Hypothalamus (tissue), 51 donors: ENCODE measurements at places on chromosomes 5 and 9.

DNA sequence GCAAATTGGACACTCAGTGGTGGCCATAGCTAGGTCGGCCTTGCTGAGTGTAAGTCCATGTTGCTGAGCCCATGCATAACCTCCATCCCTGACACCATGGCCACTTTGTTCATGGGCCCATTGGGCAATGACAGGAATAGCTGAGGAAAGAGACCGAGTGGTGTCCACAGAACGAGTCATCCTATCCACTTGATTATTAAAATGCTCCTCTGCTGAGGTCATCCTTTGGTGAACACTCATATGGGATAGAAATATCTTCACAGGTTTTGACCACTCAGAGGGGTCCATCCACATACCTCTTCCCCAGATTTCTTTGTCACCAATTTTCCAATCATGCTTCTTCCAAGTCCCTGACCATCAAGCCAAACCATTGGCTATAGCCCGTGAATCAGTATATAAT lies 63.6 kb downstream of the PPIC start:
- no peak for DNase-seq

DNA sequence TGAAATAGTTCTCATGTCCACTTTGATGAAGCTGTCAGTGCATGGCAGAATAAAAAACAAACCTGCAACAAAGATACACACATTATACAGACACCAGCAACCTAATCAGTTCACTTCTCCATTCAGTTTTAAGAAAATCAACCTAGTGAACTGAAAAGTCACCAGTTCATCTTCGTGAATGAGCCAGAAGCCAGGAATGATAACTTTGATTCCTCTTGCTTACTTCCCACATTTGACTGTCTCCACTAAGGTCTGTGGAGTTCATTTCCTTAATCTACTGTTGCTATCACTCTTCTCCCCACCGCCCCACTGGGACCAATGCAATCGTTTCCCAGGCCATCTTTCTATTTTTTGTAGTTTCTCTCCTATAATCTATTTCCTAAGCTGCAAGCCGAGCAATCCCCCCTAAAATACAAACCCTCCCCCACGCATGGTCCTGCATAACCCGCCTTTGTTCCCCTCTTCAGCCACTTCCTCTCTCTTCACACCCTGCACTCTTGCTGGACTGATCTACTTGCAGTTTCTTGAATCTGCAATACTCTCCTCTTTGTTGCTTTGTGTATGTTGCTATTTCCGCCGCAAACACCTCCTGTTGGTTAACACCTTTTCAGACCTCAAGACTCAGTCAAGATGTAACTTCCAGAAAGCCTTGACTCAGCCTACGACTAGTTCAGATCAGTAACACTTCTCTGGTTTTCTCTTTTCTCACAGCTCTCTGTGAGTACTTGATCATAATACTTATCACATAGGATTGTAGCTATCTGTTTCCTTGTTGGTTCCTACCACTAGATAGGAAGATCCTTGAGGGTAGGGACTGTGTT lies 16.6 kb downstream of the STOM start:
- no peak for DNase-seq

DNA sequence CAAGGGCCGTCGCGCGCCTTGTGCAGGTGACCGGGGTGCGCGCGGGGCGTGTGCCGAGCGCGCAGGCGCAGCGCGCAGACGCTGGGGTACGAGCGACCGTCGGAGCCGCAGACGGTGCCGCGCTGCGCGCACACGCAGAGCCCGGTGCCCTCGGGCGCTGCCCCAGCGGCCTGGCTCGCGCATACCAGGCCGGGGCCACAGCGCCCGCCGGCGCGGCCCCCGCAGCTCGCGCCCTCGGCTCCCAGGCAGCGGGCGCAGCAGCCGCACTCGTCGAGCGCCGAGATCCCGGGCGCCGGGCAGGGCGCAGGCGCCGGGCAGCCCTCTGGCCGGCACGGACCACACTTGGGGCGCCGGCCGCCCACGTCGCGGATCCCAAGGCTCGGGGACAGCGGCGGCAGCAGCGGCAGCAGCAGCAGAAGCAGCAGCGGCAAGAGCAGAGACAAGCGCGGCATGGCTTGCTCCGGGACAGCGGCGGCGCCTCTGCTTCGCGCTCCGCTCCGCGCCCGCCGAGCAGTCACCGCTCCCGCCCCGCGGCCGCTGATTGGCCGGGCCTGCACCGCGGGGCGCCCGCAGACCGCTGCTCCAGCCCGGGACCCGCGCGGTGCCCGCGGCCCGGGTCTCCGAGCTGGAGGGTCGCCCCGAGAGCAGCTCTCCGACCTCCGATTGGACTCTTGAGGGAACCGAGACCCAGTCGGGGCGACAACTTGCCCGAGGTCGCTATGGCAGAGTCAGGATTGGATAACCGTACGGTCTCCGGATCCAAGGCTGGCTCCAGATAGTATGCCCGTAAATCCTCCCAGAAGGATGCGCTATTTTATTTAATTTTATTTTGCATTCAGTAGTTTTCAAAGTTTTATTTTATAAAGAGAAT lies at the start of gene IGFBPL1:
Gene IGFBPL1 (minus strand): TSS at position 482 of the 871 bp plus-strand sequence. CDS start 30 bp downstream, at position 452.
- no peak for DNase-seq

GRCh38 chr5:143051244-143052058 lies 281.3 kb downstream of the ARHGAP26 start:
- DNase-seq = no peak

GRCh38 chr9:131487621-131488031 lies 15.1 kb upstream of the POMT1 start:
- no peak for DNase-seq

GRCh38 chr9:3285365-3286161 lies 240.2 kb downstream of the RFX3 start:
- no peak for DNase-seq

DNA sequence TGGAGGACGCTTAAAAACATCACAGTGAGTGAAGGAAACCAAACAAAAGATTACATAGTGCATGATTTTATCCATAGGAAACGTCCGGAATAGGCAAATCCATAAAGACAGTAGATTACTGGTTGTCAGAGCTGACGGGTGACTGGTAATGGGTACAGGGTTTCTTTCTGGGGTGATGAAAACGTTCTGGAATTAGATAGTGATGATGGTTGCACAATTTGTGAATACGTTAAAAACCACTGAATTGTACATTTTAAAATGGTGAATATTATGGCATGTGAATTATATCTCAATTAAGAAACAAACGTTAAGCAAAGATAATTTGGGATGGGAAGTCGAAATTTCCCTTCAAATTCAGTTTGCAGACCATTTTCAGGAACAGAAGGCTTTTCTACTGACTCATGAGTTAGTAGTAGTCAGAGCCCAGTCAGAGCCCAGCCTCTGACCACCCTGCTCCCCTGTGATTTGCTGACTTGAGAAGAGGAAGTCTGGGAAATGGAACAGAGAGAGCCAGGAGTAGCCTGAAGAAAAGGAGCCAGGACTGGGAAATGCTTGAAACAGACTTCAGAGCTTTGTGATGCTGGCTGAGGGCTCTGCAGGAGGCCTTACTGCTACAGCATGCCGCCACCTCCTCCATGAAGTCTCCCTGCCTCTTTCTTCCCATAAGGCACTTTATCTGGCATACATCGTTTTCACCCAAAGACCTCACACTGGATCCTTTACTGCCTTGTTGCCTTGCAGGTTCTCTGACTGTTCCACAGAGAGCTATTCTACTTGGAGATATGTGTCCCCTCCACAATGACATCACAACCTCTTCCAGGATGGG lies 46.4 kb upstream of the CTNNA1 start:
- DNase-seq = no peak

DNA sequence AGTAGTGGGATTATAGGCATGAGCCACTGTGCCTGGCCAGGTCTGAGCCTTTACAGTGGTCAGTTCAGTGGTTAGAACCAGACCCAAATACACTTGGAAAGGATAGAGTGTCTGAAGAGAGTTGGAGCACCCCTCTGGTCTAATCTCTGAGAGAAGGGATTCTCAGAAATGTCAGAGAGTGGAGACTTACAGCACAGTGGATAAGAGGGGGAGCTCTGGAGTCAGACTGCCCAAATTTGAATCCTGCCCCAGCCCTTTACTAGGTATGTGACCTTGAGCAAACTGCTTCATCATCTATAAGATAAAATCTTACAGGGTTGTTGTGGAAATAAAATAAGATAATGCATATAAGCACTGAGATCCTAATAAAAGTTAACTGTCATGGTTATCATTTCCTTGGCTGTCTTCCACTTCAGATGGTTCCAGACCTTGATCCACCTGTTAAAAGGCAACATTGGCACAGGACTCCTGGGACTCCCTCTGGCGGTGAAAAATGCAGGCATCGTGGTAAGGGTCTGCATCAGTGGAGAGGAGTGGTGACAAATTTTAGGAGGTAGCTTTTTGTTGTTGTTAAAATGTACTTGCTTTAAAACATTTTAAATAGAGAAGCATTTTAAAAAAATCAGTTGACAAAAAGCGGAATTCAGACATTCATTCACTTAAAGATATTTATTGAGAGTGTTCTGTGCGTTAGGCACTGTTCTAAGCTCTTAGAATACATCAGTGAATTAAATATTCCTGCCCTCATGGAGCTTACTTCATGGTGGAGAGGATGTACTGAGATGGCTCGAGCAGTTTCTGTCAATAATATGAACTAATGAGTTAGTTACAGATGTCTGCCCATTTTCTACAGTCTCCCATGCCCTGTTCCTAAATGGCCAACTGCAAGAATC lies 16.0 kb downstream of the SLC36A1 start:
- no peak for DNase-seq

- no peak for DNase-seq
Measured at GRCh38 chr9:98226957-98227356, 28.5 kb downstream of the TBC1D2 start.

- DNase-seq = no peak
Measured at GRCh38 chr5:14108170-14108996, 34.8 kb upstream of the TRIO start.

- DNase-seq = no peak
Measured at GRCh38 chr5:132424167-132424880, 54.8 kb downstream of the SLC22A5 start.

- DNase-seq = no peak
Measured at GRCh38 chr9:115808695-115809094, 344.9 kb upstream of the PAPPA start.

DNA sequence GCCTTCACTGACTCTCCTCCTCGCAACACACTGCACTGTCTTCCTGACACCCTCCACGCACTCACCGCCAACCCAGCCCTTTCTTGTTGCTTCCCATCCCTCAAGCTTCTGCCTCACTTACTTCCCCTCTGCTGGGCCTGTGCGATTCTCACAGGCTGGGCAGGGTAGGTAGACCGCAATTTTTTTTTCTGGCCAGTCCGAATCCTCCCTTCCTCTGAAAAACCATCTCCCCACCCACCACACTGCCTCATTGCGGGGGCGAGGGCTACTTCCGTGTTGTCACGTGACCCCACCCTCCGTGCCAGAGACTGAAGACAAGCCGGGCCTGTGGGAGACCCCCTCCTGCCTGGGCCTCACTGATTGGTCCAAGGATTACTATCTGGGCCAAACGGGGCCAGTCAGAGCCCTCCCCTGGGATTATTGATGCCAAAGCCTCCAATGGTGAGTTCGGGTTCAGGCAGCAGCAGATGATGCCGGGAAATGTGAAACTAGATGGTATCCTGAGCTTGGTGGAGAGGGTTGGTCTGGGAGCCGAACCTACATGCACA lies 73.1 kb downstream of the STK10 start:
- DNase-seq = no peak

- DNase-seq = no peak
Measured at GRCh38 chr5:80109646-80110478, 74.7 kb downstream of the THBS4 start.

- no peak for DNase-seq
Measured at GRCh38 chr5:139094154-139095131, 103.7 kb downstream of the SIL1 start.

- no peak for DNase-seq
Measured at GRCh38 chr5:75681125-75681830, 36.0 kb downstream of the POC5 start.

DNA sequence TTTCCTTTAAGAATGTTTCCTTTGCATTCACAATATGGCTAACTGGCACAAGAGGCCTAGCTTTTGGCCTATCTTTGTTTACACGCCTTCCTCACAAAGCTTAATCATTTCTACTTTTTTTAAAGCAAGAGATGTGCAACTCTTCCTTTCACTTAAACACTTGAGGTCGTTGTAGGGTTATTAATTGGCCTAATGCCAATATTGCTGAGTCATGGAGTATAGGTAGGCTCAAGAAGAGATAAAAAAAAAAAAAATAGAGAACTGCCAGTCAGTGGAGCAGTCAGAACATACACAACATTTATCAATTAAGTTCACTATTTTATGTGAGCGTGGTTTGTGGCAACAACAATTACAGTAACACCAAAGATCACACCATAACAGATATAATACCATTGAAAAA lies 5.9 kb downstream of the FKBP15 start:
- no peak for DNase-seq

- DNase-seq = no peak
Measured at GRCh38 chr5:160356550-160357347, 13.7 kb downstream of the C1QTNF2 start.

DNA sequence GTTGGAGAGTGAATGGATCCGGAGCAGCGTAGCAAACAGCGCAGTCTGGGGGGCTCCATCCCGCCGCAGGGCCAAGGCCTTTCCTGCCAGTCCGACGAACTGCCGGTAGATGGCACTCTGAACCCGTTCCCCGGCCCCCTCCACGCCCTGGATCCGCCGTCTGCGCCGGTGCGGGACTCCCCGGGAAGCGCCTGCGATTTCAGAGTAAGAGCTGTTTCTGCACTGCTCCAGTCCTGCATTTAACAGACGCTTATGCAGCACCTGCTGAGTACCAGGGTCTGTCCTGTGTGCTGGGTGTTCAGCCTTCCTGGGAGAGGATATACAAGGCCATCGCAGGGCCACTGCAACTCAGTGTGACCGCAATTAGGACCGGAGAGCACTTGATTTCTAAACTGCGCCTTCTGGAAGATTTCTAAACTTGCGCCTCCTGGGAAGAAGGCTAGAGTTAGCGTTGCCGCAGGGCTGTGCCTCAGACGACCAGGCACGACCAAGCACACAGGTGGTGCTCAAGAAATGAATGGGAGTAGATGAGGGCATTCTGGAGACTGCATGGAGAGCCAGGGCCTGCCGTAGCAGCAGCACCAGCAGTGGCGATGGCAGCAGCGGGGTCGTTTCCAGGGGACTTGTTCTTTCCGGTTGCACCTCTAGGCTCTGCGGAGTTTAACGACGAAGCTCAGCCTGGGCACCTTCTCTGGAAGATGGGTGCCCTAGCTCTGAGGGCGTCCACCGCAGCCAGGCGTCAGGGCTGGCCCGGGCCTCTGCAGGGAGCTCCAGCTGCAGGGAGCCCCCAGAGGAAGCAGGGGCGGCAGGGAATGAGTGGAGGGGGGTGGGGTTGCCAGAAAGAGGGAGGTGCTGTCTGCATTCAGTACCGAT lies 14.3 kb upstream of the TIFAB start:
- DNase-seq = peak; percentile 65

GRCh38 chr5:100818340-100818739 lies 84.7 kb downstream of the ST8SIA4 start:
- no peak for DNase-seq

- no peak for DNase-seq
Measured at GRCh38 chr5:110903966-110904365, 165.2 kb downstream of the SLC25A46 start.

DNA sequence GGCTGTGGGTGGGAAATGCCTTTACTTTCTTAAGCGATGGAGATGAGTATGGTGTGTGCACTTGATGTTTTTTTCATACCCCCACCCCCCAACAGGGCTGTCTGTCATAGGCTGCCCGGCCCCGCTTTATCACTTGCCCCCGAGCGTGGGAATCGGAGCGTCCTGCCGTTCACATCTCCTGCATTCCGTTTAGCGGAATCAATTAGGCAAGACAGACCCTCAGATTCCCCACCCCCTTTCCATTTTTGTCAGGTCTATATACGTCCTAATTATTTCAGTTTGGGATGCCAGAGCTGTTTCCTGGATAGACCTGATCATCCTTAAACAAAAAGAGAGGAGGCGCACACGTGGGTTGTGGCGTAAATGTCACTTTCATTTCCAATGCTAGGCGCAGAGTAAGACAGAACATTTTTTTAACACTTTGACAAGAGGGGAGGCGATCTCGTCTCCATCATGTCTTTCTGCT lies 217.2 kb downstream of the MEF2C start:
- no peak for DNase-seq
